ENCODE measurements at places on chromosomes 7 and 10.

DNA sequence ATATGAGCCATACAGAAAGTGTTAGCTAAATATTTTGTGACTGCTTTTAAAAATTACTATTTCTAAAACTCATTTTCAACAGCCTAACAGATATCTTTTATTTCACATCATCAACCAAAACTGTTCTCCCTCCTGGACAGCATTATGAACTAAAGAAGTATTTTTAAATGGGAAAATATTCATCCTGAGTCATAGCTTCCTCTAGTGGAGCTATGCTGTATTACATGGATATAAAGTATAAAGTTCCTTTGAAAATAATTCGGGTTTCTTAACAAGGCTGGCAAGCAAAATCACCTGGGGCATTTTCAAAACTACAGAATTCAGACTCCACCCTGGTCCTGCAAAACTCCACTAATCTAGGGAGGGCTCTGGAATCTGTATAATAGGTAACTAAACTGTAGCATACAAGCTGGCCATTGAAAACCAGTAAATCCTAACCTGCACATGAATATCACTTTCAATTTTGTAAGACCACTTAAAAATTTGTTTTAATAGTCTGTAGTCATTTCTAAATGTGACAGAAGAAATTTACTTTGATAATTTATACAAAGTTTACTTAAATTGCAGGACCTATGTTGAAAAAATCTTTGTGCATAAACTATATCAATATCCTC, 53.5 kb downstream of the SCIN start:
- DNase-seq: no peak

DNA sequence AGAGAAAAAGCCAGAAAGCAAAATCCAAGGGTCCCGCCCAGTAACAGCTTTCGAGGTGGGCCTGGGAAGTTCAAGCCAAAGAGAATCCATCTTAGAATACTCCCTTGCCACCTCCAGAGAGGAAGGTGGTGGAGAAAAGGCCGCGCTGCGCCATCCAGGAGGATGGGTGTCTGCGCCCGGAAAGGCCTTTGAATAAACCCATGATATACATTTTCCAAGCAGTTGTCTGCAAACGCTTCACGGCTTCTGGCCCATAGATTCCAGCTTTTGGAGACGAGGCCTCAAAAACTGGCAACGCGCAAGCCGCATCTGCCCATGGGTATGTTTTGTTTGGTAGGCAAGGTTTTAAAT, 17.8 kb downstream of the RGS10 start:
- no peak for DNase-seq

DNA sequence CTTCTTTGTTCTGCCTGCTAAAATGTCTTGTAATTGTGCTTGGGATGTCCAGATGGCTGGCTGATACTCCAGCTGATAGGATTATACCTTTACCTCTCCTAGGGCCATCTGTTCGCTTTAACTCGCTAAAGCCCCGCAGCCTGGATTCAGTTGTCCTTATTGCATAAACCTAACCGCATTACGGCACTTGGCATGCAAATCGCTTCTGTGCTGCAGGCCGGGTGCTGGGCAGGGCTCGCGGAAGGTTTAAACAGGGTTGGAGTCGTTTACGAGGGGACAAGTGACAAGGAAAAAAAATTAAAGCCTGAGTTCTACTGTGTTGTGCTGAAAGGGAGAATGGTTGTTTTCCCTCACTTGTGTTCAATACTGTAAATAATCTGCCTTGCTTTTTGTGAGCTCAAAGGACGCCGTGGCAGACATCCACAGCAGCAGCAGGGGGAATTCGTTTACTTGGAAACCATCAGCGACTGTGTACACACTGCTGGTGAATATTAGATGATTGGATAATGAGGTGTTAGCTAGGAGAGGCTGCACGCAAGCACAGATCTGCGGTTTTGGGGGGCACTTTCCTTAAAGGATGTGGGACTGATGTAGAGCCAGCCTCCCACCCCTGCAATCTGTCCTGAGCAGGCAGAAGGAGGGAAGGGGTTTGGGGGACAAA, 93.0 kb downstream of the EBF3 start:
- no peak for DNase-seq

- no peak for DNase-seq
Measured at GRCh38 chr10:11086177-11086840, 68.6 kb downstream of the CELF2 start.

GRCh38 chr10:48805848-48806247, 121.2 kb downstream of the WDFY4 start:
- no peak for DNase-seq

- DNase-seq: no peak
Measured at GRCh38 chr10:1461016-1461415, 276.3 kb downstream of the ADARB2 start.

GRCh38 chr7:97018791-97019531, 5.7 kb downstream of the DLX5 start:
- no peak for DNase-seq

DNA sequence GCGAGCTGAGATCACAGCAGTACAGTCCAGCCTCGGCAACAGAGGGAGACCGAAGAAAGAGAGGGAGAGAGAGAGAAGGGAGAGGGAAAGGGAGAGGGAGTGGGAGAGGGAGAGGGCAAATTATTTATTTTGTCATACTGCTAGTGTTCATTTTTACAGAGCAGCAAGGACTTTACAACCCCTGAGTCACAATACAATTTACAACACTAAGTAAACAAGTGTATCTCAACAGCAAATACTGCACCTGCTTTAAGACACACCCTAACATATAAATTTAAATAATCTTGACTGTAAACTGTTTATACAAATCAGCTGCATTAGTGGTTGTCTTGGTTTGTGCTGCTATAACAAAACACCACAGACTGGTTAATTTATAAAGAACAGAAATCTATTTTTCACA, 27.2 kb downstream of the HTR5A start:
- no peak for DNase-seq

- DNase-seq: peak; percentile 52
Measured at GRCh38 chr7:7916064-7916463, 52.5 kb upstream of the GLCCI1 start.

DNA sequence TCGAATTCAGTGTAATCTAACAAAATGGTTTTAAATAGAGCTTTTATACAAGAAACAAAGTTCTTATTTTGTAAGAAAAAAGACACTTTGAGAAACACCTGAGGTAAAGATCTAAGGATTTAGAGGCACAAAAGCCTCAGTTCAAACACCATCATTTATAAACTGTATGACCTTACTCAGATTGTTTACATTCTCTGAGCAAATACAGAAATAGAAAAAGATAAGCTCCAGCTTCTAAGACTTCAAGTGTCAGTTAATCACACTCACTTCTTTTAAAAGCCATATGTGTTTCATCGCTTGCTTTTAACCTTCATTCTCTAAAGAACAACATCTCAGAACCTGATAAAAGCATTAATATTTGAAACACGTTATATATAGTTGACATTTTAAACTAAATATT, 27.9 kb downstream of the CADPS2 start:
- no peak for DNase-seq

DNA sequence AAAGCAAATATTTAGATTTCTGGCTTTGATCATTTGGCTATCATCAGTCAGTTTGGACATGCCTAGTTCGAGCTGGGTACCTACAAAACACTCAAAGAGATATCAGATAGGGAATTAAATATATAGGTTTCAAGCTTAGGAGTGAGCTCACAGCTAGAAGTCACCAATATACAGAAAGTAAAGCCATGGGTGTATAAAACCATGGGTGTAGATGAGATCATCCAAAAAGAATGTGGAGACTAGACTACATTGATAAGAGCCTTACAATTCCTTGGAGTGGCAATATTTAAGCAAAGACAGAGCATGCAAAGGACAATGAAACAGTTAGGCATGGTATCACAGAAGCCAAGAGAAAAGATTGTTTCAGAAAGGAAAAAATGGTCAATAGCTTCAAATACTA, 7.2 kb upstream of the RALA start:
- no peak for DNase-seq

GRCh38 chr7:79337717-79338116, 115.8 kb downstream of the MAGI2 start:
- DNase-seq: no peak

DNA sequence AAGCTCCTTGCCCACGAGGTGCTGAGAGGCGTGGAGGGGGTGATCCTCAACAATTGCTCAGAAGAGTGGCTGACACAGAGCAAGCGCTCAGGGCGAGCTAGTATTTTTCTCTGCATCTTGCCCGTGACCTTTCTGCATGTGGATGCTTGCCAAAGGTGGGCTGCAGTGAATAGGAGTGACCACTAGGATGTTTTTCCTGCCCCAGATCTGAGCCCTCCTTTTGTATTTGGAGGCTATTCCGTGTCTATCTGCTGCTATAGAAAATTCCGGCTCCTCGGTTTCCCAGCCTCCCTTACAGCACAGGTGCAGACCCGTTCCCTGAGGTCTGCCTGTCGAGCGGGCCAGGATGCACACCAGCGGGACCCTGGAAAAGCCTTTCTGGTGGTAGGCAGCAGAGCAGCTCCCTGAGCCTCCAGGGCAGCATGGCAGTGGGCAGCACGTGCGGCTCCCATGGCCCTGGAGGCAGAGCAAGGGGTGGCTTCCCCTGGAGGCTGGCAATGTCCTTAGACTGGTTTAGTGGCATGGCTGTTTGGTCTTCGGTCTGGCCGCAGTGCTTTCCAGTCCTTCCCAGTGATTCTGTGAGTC, 145.1 kb upstream of the PCBD1 start:
- DNase-seq: no peak

- DNase-seq: no peak
Measured at GRCh38 chr10:34778237-34778636, 36.9 kb downstream of the PARD3 start.

DNA sequence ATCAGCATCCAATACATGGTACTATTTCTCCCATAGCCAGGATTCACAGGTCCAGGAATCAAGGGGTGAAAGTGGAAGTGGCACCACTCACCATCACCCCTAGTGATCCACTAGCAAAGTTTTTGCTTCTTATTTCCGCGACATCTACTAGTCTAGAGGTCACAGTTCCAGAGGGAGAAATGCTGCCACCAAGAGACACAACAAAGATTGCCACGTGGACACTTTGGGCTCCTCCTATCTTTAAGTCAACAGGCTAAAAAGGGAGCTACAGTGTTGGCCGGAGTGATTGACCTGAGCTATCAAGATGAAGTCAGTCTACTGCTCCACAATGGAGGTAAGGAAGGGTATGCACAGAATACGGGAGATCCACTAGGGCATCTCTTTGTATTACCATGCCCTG, 178.2 kb downstream of the AKR1D1 start:
- DNase-seq: no peak

DNA sequence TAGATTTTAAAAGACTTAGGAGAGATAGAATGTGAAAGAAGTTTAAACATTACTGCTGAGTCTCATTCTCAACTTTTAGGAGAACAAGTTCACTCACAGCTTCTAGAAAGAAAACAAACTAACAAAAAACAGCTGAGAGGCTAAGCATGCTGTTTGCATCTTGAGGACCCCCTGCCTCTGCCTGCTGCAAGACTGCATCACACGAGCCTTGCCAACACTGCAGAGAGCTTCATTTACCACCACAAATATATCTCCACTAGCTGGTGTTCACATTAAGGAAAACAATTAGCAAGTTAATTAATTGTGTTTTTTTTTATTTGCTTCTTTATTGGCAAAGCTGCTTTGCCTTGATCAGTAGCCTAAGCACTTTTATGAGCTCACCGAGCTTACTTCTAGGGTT, 336.6 kb upstream of the KIAA1217 start:
- no peak for DNase-seq

DNA sequence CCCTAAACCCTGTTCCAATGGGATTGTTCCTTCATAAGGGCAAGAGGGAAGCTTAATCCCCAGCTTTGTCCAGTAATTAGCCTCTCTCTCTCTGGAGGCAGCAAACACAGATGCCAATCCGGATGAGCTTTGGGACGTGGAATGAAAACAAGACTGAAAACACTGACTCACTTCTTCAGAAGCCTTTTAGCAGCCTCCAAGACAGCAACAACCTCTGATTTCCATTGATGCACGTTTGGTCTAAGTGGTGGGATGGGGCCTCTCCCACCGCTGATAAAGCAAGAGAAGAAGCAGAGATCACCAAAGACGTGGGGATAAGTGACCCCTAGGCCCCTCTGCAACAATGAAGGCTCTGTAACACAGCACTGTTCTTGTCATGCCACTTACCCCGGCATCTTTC, 5.8 kb upstream of the GFRA1 start:
- DNase-seq: no peak

GRCh38 chr10:6333086-6333485, 130.4 kb downstream of the PFKFB3 start:
- DNase-seq: no peak

- DNase-seq: no peak
Measured at GRCh38 chr10:69389827-69390490, 26.8 kb downstream of the TACR2 start.

GRCh38 chr7:100007887-100008286, 7.5 kb upstream of the ZKSCAN1 start:
- no peak for DNase-seq

DNA sequence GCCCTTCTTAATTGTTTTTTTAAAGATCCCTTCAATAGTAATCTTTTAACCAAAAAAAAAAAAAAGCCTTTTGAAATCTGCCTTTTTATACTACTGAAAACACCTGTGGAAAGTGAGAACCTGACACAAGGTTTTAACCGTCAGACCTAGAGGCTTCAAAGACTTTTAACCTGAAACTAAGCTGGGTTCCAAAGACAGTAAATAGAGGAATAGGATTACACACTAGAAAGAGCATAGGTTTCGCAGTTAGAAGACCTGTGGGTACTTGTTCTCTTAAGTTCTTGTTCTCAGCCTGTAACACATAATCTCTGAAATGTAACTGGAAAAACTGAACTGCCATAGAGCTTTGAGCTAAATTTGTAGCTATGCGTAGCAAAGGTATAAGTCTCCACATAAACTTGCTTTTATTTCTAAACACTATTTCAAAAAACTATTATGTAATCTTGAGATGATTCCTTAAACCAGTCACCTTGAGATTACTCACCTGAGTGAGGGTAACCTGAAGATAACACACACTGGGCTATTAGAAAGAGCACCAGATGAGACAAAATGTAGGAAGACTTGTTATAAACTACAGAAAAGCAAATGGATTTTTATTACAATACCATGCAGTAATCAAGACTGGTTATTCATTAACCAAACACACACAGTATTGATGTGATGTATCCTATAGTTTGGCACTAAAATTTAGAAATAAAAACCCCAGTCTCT, 196.6 kb upstream of the FRMD4A start:
- no peak for DNase-seq

DNA sequence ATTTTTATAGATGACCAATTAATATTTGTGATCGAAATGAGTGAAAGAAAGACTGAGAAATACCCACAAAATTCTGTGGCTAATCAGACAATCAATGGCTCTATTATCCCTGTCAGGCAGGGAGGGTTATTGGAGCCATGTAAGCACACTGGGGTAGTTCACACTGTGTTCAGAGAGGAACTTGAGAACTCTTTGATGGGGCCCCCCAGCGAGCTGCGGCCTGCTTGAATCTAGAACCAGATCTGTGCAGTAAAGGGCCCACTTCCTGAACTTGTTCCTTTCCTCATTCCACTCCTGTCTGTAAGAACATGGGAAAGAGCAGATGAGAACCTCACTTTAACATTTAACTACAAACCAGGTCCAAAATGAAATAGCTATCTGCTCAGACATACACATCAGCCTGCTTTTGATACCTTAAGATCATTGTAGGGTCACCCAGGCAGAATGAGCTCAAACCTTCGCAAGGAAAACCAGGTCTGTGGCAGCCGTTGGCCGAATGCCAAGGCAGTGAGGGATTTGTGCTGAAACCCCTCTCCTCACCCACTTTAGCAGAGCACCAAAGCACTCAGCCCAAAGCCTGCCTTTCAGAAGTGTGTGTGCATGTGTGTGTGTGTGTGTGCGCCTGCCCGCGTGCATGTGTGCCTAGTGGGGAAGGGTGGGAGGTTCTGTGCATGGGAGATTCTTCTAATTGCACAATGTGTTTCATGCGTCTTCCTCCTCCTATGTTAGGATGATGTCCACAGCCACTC, 365.6 kb upstream of the MGMT start:
- no peak for DNase-seq
